Fibroblast of mammary gland (primary cell): ENCODE measurements at places on chromosomes 13 and 19.
A peak's percentile ranks its signal among the peaks of the same experiment; 100 is the strongest.

- DNase-seq, result no peak
Observed at GRCh38 chr19:49851456-49852259, 699 bp downstream of the PTOV1 start.

DNA sequence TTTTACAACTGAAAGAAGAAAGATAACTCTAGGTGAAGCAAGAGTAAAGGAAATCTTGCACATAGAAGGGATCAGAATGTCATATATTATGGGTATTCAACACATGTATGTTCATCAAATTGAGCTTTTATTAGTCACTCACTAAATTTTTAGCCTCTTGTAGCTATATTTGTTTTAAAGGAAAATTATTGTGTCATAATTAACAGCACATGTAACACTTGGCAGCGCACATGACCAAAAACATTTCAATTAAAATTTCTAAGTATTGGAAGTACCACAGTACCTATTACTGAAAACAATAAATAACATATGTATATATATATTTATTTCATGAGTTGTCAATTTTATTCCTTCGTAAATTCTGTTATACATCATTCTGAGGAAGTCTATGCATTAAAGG is 2800.4 kb downstream of the PCDH9 start:
- no peak for DNase-seq

DNA sequence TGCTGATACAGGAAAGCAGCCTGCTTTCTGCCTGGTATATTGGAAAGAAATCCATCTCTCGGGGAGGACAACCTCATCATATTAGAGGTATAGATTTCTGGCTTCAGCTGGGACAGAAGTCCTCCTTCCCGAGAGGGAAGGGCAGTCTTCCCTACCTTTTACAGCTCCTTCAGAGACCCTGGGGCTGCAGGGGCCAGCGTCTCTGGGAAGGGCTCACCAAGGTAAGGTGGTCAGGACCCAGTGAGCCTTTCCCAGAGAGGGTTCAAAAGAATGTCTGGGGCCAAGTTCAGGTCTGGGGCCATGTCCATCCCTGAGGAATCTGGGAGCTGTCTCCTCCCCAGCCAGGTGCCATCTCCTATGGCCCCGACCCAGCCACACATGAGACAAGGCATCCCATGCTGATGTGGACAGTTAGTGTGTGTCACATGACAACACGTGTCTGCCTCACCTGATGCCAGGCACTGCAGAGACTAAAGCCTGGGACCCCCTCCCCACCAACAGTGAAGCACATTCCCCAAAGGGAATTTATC is 136.4 kb downstream of the URI1 start:
- no peak for DNase-seq

- peak; percentile 50 for DNase-seq
Observed at GRCh38 chr19:44512326-44513298, 12.3 kb upstream of the ZNF180 start.

GRCh38 chr19:29845574-29846176 is 33.9 kb downstream of the CCNE1 start:
- DNase-seq, result peak; percentile 54

DNA sequence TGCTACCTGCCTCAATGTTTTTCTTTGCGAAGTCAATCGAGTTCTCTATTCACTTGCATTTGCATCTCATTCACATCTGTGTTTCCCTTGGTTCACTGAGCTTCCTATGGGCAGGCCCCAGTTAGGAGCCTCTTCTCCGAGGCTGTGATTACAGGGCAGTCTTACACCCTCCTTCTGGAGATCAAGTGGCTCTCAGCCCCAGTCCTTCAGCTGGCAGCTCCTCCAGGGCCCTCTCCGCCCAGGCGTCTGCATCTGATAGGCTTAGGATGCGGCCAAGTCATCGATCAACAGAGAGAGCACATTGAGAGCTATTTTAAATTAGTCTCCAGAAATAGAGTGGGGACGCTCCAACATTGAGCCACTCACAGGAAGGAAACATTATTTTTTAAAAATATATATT is 44.2 kb downstream of the MBNL2 start:
- DNase-seq, result no peak

DNA sequence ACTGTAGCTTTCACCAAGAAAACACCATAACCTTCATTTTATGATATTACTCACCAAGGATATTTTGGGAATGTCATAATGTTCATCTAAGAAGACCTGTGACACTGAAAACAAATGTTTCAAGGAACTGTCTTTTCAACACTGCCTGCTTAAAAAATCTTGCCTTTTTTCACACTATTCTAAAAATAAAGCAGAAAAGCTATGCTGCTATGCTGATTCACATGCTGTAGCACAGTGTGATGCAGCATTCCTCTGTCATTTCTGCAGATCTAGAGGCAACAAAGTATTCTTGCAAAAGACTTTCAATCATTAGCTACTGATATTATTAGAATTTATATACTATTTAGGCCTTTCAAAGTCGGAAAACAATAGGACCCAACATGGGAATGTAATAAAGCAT is 525.7 kb downstream of the UQCRFS1 start:
- DNase-seq, result no peak

- DNase-seq, result no peak
Observed at GRCh38 chr13:70668983-70669382, 560.7 kb upstream of the KLHL1 start.

DNA sequence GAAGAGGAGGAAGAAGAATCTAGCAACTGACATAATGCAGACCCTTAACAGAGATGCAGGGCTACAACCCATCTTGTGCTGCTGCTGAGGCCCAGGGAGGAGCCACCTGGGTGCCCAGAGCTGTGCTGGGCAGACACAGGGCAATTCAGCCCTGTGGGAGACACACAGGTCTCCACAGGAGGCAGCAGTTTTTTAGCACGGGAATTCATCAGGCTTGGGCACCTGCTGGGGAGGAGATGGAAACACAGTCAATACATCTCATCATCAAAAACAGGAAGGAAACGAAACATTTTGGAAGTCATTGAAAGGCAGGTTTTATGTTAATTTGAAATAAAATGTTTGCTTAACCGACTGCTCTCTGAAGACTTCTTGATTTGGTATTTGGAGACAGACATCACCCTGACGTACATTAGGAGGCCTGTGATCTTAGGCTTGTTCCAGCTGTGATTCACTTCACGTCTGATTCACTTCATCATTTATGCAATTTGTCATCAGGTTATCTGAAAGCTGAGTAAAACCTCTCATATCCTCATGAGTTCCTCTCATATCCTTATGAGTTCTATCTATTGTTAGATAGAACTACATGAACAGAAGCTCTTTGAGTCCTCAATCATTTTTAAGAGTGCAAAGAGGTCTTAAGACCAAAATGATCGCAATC is 77.4 kb downstream of the CYSLTR2 start:
- DNase-seq, result peak; percentile 94

DNA sequence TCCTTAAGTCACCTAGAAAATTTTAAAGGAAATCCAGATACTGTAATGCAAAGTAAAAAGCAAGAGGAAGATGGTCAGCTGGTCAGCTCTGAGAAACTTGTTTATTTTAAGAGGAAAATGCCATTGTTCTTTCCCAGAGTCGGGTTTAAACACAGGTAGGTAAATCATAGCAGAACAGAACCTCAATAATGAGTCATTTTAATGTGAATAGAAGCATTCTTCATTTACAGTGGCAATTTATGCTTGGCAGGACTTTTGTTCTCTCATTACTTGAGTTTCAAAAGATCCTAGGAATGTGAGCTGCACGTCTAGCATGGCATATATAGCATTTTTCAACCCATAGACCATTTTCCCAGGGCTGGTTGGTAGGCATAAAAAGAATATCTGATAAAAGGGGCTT is 132.3 kb downstream of the LIG4 start:
- no peak for DNase-seq

DNA sequence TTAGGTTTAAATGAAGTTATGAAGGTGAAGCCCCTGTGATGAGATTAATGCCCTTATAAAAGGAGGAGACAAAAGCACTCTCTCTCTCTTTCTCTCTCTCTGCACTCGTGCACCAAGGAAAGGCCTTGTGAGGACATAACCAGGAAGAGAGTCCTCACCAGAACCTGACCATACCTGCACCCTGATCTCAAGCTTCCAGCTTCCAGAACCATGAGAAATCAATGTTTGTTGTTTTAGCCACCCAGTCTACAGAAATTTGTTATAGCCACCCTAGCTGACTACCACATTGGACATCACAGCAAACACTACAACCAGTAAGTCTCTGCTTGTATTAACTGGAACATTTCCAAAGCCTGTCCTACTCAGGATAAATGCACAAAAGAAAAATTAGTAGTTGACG is 34.7 kb upstream of the WDFY2 start:
- no peak for DNase-seq

DNA sequence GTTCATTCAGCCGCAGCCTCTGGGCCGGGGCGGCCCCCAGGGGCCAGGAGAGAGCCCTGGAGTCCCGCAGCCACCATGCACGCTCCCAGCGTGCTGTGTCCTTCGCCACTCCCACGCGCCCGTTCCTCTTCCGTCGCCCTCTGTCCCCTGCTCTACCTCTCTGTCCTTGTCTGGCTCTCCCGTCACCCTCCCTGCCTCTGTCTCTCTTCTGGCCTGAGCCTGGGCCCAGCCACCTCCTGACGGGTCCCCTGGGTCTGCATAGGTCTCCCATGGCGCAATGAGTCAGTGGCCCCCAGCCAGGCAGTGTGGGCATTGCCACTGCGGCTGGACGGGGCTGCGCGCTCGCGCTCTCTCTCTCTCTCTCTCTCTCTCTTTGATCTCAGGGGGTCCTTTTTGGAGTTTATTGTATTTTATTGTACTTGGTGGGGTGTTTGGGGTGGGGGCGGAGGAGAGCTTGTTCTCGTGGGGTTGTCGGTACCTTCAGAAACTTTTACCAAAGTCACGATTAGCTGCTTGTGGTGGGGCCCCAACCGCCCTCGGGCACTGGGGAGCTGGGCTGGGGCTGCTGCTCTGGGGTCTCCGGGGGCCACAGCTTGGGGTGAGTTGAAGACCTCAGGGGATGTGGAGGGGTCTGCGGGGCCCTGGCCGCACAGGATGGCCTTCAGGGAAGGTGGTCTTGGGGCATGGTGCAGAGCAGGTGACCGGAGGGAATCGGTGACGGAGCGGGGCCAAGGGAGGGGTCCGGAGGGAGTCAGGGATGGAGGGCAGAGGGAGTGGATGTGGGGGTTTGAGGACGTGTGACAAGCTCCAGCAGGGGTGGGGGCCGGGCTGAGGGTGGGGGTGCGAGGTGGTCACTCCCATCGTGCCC is 1.7 kb upstream of the TGFBR3L start:
- DNase-seq, result no peak

- no peak for DNase-seq
Observed at GRCh38 chr19:18710186-18710585, 26.7 kb downstream of the CRTC1 start.

- DNase-seq, result peak; percentile 28
Observed at GRCh38 chr19:35845215-35846037, 6.9 kb downstream of the NPHS1 start.

DNA sequence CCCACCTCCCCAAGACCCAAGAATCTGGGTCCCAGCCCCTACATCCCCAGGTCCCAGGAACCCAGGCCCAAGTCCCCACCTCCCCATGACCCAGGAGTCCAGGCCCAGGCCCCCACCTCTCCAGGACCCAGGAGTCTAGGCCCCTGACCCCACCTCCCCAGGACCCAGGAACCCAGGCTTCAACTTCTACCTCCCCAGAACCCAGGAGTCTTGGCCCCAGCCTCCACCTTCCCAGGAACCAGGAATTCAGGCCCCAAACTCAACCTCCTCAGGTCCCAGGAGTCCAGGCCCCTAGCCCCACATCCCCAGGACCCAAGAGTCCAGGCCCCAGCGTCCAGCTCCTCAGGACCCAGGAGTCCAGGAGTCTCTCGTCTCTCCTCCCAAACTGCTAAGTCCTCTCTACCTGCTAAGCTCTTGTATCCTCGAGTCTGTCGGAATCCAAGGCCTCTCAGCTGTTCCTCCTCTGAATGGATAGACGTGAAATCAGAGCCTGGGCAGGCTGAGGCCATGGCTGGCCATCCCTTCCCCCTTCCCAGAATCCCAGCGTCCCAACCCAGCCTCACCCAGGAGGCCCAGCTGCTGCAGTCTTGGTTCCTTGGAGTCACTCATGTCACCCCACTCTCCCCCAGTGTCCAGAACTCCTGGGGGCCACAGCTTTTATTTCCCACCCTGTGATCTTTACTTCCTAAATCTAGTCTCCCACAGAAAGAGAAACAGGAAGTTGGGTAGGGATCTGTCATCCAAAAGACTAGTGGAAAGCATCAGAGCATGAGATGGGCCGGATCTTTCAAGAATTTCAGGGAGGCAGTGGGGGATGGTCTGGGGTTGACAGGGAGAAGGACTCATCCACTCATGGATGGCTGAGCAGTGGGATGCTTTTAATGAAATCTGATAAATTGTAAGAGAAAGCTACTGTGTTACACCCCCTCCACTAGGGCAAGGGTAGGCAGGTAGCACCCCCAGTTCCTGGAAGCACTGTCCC is at the start of gene CD209:
CD209 (minus strand) TSS at position 632 of the 982 bp plus-strand sequence; CDS start at position 609, 23 bp downstream.
- no peak for DNase-seq

DNA sequence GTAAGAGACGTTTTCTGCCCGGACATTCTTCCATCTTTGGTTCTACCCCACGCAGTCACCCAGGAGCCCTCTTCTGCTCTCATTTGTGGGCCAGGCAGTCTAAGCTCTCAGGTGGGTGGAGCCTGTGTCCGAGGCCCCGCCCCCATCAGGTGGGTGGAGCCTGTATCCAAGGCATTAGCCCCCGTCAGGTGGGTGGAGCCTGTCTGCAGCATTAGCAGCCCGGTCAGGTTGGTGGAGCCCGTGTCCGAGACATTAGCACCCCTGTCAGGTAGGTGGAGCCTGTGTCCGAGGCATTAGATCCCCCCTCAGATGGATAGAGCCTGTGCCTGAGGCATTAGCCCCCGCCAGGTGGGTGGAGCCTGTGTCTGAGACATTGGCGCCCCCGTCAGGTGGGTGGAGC is 45.5 kb upstream of the C13orf46 start:
- DNase-seq, result no peak

GRCh38 chr19:13892870-13893269 is 13.0 kb downstream of the BRME1 start:
- no peak for DNase-seq

DNA sequence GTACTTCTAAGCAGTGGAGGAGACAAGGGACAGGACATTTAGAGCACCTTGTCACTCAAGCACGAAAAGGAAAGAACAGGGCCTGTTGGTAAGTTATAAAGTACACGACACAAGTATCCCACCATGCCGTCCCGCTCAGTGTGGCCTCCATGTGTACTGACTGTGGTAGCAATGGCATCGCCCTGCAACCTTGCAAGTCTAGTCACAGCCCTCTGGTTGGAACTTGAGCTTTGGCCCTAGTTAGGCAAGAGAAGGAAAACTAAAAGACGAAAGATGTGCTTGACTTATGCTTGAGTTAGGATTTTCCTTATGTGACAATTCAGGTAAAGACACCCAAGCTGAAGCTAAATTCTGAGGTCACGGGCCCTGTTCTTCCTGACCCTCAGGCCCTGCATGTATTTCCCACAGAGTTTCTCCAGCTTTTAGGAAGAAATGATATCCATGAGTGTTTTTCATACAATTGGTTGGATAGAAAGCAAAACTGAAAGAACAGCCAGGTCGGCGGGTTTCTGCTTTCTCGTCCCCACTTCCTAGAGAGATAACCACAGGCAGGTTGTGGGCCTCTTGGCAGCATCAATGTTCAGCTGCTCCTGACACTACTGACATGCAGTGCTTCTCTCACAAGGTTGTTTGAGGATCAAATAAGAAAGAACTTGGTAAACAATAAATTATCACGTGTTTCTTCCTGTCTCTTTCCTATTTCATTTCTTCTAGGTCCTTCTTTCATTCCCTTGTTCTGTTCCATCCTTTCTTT is 216.2 kb downstream of the IRS2 start:
- no peak for DNase-seq

GRCh38 chr13:111623208-111623607 is 302.8 kb downstream of the TEX29 start:
- no peak for DNase-seq
